ENCODE measurements at places on chromosomes 1 and 21. TPM values are rescaled to one million over a fixed set of nuclear protein-coding genes. Genes with fewer than 3 reads are reported as not detected.

Gene FCRL3
- total RNA-seq, result 1.5 TPM

Gene TGFB2
- total RNA-seq, result 4.4 TPM

Gene IL19
- total RNA-seq, result not detected

Gene YOD1
- total RNA-seq, result 34.4 TPM

Gene OR2L2
- not detected for total RNA-seq

Gene ZNF593
- total RNA-seq, result 32.8 TPM

Gene SPRR2E
- not detected for total RNA-seq

Gene TNNT2
- 2.0 TPM for total RNA-seq

Gene HCN3
- total RNA-seq, result 2.2 TPM
